ENCODE measurements at places on chromosomes 7 and 10. TPM values are rescaled to one million over a fixed set of nuclear protein-coding genes. Genes with fewer than 3 reads are reported as not detected.

TMEM196 gene
- total RNA-seq, result not detected

SPDYE1 gene
- not detected for total RNA-seq

ZNF273 gene
- total RNA-seq, result 5.5 TPM

SEMA3E gene
- 0.42 TPM for total RNA-seq

GHITM gene
- 128 TPM for total RNA-seq

HTRA1 gene
- 388 TPM for total RNA-seq

ADCYAP1R1 gene
- not detected for total RNA-seq

ATG9B gene
- 0.18 TPM for total RNA-seq

VWA2 gene
- total RNA-seq, result 0.60 TPM

ELFN1 gene
- 0.10 TPM for total RNA-seq

HACD1 gene
- 22.1 TPM for total RNA-seq

SLC39A12 gene
- not detected for total RNA-seq

LRRD1 gene
- not detected for total RNA-seq

STEAP1B gene
- total RNA-seq, result 15.4 TPM

TACC2 gene
- 21.1 TPM for total RNA-seq

ERVW-1 gene
- total RNA-seq, result not detected

CYTH3 gene
- 38.0 TPM for total RNA-seq

LEP gene
- not detected for total RNA-seq

DMBT1 gene
- total RNA-seq, result 0.07 TPM

HHEX gene
- total RNA-seq, result not detected

MSMB gene
- total RNA-seq, result not detected

CH25H gene
- not detected for total RNA-seq
